ENCODE measurements at places on chromosomes 4 and X.

DNA sequence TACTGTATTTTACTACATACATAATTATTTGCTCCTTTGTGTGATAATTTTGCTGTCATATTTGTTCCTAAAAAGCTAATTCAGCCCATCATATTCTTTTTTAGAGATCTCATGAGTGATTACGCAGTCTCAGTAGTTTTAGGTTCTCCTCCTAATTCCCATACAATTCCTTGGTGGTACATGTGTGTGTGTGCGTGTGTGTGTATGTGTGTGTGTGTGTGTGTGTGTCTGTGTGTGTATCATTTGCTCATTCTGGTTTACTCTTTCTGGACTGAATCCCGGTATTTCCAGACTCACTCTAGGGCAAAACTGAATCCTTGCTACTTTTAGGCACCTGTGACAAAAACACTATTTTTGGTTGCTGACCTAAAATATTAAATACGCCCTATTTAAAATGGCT is 34.9 kb downstream of the STK26 start:
- no peak for DNase-seq

DNA sequence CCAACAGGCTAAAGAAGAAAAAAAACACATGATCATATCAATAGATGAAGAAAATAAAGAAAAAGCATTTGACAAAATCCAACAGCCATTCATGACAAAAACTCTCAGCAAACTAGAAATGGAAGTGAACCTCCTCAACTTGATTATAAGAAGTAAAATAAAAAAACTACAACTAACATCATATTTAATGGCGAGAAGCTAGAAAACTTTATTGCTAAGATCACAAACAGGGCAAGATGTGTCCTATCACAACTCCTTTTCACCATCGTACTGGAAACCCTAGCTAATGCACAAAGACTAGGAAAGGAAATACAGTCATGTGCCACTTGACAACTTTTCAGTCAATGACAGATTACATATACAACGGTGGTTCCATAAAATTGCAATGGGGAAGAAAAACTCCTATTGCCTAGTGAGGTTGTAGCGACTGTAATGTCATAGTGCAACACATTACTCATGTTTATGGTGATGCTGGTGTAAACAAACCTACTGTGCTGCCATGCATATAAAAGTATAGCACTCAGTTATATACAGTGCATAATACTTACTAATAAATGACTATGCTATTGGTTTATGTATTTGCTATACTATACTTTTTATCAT is 12.1 kb upstream of the MANBA start:
- DNase-seq, result no peak

DNA sequence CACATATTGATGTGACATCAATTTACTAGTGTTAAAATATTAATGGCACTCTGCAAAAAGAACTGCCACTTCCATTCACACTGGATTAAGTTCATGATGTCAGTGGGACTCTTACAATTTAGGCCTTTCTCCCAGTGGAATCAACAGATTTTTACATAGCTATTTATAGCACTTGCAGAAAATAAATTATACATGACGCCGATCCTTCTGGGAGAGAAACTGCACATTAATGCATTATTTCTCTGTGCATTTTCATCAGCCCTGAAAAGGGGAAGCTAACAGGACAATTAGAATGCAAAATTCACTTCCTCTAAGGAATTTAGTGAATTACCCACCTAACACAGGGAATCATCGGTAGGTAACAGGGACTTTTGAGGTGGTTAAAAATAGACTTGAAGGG is 15.7 kb downstream of the LGI2 start:
- DNase-seq, result no peak

- no peak for DNase-seq
Observed at GRCh38 chrX:154030266-154030665, 10.6 kb upstream of the IRAK1 start.

DNA sequence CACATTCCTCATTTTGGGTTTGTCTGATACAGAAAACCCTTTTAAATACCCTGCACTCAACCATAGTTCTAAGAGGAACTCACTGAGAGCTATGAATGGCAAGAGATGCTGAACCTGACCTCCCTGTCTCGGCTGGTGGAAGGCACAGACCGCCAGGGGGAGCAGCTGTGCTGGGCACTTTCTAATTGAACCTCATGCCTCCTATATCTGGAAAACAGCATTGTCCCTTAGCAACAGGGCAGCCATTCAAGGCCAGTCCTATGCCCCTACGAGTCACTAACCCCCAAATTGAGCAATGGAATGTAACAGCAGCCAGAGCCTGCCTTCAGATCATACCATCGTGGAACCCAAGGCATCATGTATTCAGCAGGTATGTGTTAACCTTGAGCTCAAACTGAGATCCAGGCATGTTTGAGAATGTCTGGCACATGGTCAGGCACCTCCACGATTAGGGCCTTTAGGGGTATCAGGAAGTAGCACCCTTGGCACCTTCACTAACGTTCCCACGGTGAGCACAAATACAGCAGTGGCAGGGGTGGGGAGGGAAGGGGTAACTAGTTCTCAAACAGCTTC is 5.1 kb downstream of the USP27X start:
- peak; percentile 75 for DNase-seq

DNA sequence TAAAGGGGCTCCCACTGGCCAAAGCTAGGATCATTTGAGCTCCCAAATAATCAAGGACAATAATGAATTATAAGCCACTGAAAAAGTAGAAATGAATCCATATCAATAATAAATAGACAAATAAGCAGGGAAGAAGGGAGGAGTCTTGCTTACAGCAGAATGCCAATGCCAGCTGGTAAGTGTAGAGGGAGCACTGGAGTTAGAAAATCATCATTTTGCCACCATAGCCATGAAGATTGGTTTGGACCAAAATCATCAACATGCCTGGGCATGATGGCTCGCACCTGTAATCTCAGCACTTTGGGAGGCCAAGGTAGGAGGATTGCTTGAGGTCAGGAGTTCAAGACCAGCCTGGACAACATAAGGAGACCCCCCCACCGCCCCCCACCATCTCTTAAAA is 20.4 kb upstream of the SH3KBP1 start:
- no peak for DNase-seq

DNA sequence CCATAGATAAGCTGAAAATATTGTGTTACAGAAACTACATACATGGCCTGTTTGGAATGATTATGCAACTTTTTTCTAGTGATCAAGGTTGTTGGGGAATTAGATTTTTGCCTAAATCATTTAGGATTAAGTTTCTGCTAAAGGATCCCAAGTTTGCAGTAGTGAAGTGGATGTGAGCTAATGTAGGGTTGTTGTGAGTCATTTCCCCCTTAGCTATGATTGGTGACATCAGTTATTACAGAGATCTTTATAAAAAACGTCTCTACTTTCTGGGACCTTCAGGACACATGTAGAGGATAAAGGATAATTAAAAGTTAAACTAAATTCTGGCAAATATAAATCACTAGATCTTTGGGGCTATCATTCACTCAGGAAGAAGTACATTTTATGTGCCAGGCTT is 133.3 kb downstream of the GATB start:
- DNase-seq, result no peak

GRCh38 chrX:1475481-1475880 is 22.8 kb upstream of the ASMTL start:
- no peak for DNase-seq

DNA sequence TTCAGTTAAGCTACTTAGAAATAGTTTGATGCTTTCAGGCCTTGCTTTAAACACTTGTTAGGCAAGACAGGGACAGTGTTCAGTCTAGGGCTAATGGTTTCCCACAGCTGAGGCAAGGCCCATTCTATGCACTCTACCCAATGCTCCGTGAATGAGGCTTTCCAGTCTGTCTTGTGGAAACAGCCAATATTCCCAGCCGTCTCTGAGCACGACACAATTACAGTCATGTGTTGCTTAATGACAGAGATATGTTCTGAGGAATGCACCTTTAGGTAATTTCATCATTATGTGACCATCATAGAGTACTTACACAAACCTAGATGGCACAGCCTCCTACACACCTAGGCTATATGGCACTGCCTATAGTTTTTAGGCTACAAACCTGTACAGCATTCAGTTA is 9.5 kb upstream of the FAM200B start:
- DNase-seq, result no peak

- DNase-seq, result no peak
Observed at GRCh38 chrX:153521034-153521433, 3.6 kb downstream of the ATP2B3 start.

GRCh38 chr4:60605646-60606354 is 594.3 kb upstream of the ADGRL3 start:
- no peak for DNase-seq

DNA sequence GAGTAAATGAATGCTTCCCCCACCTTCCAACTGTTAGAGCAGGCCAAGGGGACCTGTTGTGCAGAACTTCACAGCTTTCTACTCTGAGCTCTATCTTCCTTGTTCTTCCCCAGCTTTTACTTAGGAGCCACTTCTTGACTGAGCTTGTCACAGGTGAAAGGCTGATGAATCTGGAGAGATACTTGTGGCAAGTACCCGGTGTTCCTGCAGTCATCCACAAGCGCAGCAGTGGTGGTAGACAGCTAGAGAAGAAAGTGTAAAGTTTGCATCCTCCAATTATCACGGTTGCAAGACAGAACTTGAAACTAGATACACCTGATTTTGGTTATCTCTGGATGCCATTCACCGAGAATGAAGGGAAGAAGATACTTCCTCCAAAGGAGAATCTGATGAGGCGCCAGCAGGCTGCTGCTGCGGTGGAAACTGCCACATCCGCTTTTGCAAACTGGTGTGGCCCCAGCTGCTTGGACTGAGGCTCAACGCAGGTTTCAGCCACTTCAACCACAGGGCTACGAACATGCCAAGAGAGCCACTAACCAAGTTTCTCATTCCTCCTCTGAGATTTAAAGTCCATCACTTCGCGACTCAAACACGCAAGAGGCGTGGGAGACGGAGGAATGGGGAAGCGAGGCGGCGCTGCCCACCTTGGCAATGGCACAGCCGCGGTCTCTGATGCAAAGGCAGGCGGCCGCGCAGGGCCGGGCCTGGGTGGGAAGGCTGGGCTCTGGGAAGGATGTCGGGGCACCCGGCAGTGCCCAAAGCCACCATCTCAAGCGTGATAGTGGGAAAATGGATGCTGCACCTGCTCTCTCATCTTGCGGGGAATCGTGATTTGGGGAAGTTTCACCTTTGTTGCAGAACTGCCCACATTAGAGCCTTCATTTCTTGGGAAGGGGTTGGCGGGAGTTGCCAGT is 1.3 kb upstream of the FHIP1A start:
- DNase-seq, result peak; percentile 72

DNA sequence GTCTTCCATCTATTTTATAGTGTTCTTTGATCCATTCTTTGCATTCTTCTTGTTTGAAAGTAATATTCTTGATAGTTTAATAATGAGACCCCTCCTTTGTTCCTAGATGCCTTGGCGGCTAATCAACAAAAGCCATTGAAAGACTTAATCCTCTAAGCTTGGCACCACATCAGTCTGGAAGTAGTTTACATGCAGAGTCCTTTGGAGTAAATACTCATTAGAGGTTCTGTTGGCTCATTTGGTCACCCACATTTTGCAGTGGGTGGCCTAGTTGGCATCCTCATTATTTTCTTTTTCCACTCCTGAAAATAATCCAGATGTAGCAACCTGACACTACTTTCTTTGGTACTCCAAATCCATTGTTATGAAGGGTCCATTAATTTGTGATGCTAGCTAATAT is 64.5 kb downstream of the DKK2 start:
- DNase-seq, result no peak

GRCh38 chr4:127782275-127783025 is at the start of gene HSPA4L:
TSS of gene HSPA4L (plus strand) at chr4:127782322. CDS start at chr4:127782551, 229 bp downstream.
- DNase-seq, result peak; percentile 80

GRCh38 chr4:38857354-38858096 is 908 bp upstream of the TLR6 start:
- no peak for DNase-seq

DNA sequence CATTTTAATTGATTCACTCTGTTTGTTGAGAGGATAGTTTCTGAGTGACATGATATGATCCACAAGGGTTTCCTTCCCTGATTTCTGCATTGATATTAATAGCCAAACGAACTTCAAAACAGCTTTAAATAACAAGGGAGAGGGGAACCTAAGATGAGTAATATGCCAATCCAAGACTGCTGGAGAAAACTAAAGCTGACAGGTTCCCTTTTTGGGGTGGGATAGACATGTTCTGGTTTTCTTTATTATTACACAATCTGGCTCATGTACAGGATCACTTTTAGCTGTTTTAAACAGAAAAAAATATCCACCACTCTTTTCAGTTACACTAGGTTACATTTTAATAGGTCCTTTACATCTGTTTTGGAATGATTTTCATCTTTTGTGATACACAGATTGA is 182.2 kb downstream of the AR start:
- no peak for DNase-seq
